ENCODE measurements at places on chromosomes 5 and 9.

DNA sequence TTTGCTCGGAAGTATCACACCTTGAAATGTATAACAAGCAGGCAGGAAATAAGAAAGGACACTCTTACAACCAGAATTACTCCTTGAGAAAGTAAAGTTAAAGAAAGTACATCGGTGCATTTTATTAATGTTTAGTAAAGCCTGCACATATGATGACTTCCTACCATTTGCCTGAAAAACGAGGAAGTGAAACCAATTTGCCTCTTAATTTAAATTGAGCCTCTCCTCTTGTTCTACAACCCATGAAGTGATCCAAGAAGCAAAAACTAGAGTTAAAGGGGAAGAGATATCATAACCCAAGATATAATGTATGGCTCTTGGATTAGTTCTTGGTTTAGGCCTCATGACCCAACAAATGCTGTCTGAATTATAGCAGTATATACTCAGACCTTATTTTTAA lies 95.6 kb downstream of the GNAQ start:
- no peak for DNase-seq

- no peak for DNase-seq
Observed at GRCh38 chr5:143239882-143240518, 163.5 kb downstream of the NR3C1 start.

GRCh38 chr9:104028827-104029226 lies 65.3 kb upstream of the SMC2 start:
- DNase-seq = no peak

- no peak for DNase-seq
Observed at GRCh38 chr5:170277867-170278281, 19.7 kb downstream of the LCP2 start.

- DNase-seq = no peak
Observed at GRCh38 chr5:139100825-139101224, 97.3 kb downstream of the SIL1 start.

DNA sequence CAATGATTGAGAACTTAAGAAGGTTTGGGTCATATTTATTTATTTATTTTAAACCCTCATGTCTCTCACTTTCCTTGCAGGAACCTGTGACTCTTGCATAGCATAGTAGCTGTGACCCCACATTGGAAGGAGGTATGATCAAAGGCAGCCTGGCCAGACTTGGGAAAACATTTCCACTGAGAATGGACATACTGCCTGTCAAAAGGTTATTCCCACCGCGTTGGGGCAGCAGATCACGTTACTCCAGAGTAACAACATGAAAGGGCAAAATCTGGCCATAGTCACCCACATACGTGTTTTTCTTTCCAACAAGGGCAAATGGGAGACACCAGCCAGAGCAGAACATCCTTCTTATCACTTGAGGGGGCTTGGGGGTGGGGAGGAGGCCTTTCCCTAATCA lies 95.7 kb downstream of the ARL15 start:
- no peak for DNase-seq

GRCh38 chr9:136804509-136805206 lies 3.1 kb upstream of the RABL6 start:
- no peak for DNase-seq

DNA sequence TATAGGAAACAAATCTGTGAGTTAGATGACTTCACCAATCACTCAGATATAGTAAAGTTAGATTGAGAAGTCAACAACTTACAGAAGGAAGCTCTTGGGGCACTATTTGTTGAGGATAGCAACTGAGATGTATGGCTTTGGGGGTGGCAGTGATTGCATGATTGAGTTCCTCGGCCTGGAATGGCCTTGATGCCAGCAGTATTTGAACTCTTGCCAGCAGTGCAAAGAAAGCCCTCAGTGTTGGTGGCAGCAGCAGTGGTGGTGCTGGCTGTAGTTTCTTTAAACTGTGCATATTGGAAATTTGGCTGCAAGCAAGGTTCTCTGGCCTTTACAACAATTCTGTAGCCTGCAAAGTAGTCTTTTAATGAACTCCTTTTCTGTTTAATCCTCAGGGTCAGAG lies 41.4 kb upstream of the PJA2 start:
- DNase-seq = no peak

DNA sequence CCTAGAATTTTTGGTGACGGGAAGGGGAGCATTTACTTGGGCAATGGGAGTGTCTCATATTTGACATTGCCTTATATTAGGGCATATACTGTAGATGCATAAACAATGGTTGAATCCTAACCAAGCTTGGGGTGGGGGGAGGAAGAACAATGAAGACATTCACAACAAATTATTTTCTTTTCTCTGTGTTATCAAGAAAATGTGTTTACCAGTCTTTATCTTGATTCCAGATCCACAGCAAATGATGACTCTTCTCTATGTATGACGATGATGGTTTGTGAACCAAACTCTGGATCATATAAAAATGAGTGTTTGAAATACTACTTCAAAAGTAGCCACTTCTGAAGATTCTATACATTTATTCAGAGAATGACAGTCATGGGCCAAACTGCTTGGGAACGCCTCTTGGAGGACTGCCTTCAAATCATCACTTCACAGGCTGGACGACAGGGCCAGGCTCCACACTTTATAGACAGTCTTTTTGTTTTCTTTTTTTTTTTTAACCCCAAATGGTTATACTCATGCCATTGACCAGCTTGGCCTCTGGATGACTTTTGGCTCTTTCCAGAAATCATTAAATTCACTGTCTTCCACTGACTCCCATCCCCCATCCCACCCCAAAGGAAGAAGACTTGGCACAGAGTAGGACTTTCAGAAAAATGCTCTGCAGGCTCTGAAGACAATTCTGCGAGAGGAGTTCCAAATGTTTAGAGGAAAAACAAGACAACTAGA lies 123.8 kb upstream of the LIFR start:
- no peak for DNase-seq

GRCh38 chr9:109498195-109499092 lies at the start of gene PTPN3:
Gene PTPN3, minus strand, starts transcription at chr9:109498307. Its CDS starts 34,873 bp downstream, at chr9:109463434.
- DNase-seq = no peak
